ENCODE measurements at places on chromosomes 2 and 18. TPM values are rescaled to one million over a fixed set of nuclear protein-coding genes. Genes with fewer than 3 reads are reported as not detected.

GRCh38 chr18:56413862-56414261, 224.5 kb downstream of the TXNL1 start:
- no peak for DNase-seq

The ABHD1 gene
- 0.38 TPM for polyA plus RNA-seq

The TAF1B gene
- 8.7 TPM for polyA plus RNA-seq

DNA sequence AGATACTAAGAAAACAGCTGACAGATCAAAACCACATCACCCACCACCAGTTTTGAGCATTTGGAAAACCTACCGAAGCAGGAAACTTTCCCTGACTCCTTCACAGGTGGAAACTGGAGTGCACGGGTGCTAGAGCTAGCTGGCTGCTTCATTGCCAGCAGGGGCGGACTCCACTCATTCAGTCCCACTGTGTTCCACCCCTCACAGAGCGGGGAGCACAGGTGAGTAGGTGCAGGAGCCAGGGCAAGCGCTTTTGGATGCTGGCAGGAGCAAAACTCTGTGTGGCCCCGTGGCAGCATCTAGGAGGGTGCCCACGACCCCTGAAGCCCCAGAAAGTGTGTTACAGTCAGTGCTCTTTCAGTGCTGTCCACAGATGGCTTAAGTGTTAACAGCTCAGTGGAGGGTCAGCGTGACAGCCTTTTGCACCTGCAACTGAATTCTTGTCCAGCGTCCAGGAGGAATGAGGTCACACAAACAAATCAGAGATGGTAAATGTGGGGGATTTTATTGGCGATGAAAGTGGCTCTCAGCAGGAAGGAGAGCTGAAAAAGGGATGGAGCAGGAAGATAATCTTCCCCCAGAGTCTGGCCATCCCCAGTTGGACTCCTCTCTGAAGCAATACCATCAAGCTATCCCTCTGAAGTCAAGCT, 71.1 kb downstream of the TMEM163 start:
- DNase-seq: no peak

GRCh38 chr2:179234658-179235240, 29.9 kb downstream of the SESTD1 start:
- DNase-seq: no peak

The RBM44 gene
- not detected for polyA plus RNA-seq

- peak; percentile 36 for DNase-seq
Measured at GRCh38 chr18:10490401-10491165, 35.2 kb upstream of the NAPG start.

GRCh38 chr18:79495591-79496071, 99.9 kb downstream of the NFATC1 start:
- DNase-seq: no peak

The CFAP53 gene
- 0.34 TPM for polyA plus RNA-seq

GRCh38 chr2:85175369-85176299, 42.4 kb downstream of the TCF7L1 start:
- no peak for DNase-seq

GRCh38 chr18:26546170-26546874, 2.0 kb downstream of the KCTD1 start:
- DNase-seq: no peak

GRCh38 chr2:224958462-224958857, 83.8 kb downstream of the DOCK10 start:
- DNase-seq: no peak

GRCh38 chr2:28343184-28343942, 49.3 kb upstream of the FOSL2 start:
- no peak for DNase-seq

DNA sequence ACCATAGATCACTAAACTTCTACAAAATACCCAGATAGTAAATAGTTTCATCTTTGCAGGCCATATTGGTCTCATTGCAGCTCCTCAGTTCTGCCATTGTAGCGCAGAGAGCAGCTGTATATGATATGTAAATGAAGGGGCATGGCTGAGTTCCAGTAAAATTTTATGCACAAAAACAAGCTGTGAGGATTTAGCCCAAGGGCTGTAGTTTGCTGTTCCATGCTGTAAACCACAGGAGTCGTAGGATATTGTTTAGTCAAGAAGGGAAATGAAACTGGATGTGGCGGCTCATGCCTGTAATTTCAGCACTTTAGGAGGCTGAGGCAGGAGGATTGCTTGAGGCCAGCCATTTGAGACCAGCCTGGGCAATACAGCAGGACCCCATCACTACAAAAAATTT, 83.0 kb downstream of the MGAT5 start:
- no peak for DNase-seq

The DHRS9 gene
- polyA plus RNA-seq: 0.31 TPM

- DNase-seq: no peak
Measured at GRCh38 chr18:32379891-32380290, 90.8 kb downstream of the GAREM1 start.

- DNase-seq: no peak
Measured at GRCh38 chr2:131126436-131126835, 21.3 kb downstream of the PLEKHB2 start.

The ITGB6 gene
- polyA plus RNA-seq: not detected

DNA sequence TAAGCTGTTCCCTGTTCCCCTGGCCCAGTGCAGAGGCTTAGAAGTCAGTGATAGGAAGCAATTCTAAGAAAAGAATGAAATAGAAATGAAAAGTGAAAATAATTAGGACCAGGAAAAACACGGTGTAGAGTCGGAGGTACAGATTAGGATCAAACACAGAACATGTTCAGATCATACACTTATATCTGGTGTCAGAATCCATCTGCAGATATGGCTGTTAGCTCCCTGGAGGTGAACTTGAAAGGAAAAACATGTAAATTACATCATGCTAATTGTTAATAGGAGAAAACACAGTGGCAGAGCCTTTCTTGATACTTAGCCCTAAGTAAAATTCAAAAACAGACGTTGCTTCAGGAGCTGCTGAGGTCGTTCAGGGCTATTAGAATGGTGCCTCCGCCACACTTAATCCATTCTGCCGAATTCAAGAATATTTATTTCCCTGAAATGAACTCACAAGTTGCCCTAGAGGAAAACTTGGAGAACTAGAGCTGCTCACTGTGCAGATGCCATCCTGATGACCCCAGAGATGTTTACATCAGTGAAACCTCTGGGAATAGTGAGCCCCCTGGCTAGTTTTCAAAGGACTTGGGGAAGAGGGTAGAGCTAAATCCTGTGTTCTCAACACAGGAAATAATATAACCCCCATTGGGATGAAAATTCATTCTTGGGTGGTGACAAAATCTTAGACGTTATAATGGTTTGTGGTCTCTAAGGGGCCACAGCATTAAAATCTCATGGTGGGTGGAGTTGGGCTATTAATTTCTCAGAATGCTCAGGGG, 27.5 kb downstream of the LPIN1 start:
- DNase-seq: no peak

The WDSUB1 gene
- polyA plus RNA-seq: 32.0 TPM

Data from immature natural killer cell (primary cell).